ENCODE measurements at places on chromosomes 3 and 15. TPM values are rescaled to one million over a fixed set of nuclear protein-coding genes. Genes with fewer than 3 reads are reported as not detected.
A peak's percentile ranks its signal among the peaks of the same experiment; 100 is the strongest.

DNA sequence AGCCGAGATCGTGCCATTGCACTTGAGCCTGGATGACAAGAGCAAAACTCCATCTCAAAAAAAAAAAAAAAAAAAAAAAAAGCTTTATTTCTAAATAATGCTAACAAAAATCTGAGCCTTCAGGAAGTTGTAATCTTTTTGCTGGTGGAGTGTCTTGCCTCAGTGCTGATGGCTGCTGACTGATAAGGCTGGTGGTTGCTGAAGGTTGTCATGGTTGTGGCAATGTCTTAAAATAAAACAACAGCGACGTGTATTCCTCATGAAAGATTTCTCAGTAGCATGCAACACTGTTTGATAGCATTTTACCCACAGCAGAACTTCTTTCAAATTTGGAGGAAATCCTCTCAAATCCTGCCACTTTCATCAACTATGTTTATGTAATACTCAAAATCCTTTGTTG is 77.4 kb upstream of the PTPRG start:
- no peak overlapping the region for H3K27ac ChIP-seq
- no peak overlapping the region for H3K4me3 ChIP-seq
- no peaks in the 10 kb centered on the region for H3K36me3 ChIP-seq
- no peak for DNase-seq
- no peaks in the 10 kb centered on the region for H3K4me1 ChIP-seq
- no peaks in the 10 kb centered on the region for H3K27me3 ChIP-seq

DNA sequence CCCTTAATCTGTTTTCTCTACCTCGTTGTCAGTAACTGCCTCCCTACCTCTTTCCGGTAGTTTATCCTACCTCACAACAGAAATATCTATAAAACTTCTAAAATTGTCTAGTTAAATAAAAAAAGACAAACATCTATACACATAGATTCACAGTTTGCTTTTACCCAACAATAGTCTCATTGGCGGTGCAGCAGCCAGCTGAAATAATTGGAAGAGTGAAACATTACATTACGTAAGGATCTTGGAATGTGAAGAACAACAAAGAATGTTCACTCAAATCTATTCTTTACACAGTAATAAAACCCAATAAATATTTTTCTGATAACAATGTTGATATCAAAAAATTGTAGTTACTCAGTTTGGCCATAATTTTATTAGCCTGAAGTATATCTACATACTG is 115.5 kb upstream of the ARPP21 start:
- H3K27me3 ChIP-seq, result no peaks in the 10 kb centered on the region
- H3K4me3 ChIP-seq, result no peak overlapping the region
- H3K4me1 ChIP-seq, result no peaks in the 10 kb centered on the region
- H3K36me3 ChIP-seq, result no peaks in the 10 kb centered on the region
- H3K27ac ChIP-seq, result no peak overlapping the region

GRCh38 chr3:188667926-188668325 is 503.8 kb upstream of the TPRG1 start:
- H3K36me3 ChIP-seq, result no peaks in the 10 kb centered on the region
- H3K27me3 ChIP-seq, result no peaks in the 10 kb centered on the region
- no peak for DNase-seq

DNA sequence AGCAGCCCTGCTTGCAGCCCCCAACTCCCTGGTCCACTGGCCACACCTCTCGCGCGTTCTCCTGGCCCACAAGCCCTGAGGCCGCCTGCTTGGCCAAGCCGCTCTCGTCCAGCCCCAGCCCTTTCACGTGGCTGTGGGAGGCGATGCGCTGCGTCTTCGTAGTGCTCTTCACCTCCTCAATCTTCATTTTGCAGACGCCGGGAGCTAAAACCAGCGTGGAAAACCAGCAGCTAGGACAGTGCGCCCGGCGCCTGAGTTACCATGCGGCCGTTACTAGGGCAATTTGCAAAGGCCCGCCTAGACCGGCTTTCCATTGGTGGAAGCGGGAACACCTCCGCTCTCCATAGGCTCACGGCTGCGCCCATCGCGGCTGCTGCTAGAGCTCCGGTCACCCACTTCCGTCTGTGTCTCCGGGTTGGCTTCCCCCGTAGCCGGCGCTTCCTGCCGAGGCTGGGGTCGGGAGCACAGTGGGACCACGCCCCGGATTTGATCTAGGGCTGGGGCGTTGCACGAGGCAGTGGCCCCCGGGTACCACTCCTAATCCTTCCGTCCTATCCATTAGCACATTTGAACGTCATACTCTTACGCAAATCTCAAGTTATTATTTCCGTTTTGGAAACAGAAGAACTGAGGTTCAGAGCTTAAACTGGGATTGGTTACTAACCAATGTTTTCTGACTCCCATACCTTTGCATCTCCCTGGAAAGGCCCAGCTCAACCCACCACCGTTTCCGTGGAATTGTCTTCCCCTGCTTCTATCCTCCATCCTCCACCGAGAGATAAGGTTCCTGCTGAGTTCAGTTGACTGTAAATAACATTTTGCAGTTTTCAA is at the start of gene RUVBL1:
Gene RUVBL1 (minus strand): TSS at position 275 of the 831 bp plus-strand sequence. CDS start 88 bp downstream, at position 187.
- no peaks in the 10 kb centered on the region for H3K27me3 ChIP-seq
- H3K4me3 ChIP-seq, result peak within 1 kb of the TSS; percentile 100
- H3K27ac ChIP-seq, result peak within 1 kb of the TSS; percentile 98
- H3K36me3 ChIP-seq, result peaks cover 3% of the 10 kb centered on the region

DNA sequence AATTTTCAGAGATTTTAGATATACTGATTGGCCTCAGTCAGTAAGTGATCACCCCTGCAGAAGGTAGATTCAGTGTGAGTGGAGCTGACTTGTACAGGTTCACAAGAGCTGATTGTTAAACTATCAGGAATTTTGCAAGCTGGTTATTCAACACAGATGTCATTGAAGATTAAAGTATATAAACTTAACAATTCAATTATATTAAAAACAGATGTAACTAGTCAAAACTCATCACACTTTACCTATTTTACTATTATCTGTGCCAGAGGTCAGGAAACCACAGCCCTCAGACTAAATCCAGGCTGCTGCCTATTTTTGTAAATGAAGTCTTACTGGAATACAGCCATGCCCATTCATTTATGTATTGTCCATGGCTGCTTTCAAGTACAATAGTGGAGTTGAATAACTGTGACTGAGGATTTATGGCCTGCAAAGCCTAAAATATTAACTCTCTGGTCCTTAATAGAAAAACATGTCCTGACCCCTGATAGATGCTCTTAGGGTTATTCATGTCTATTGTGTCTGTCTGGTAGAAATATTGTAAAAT is 429.3 kb upstream of the PDZRN3 start:
- no peaks in the 10 kb centered on the region for H3K27me3 ChIP-seq
- H3K4me1 ChIP-seq, result no peaks in the 10 kb centered on the region
- H3K36me3 ChIP-seq, result no peaks in the 10 kb centered on the region
- H3K4me3 ChIP-seq, result no peak overlapping the region

GRCh38 chr3:97417-98258 is 98.9 kb upstream of the CHL1 start:
- DNase-seq, result no peak
- no peaks in the 10 kb centered on the region for H3K4me1 ChIP-seq
- H3K27ac ChIP-seq, result no peak overlapping the region
- H3K27me3 ChIP-seq, result peaks cover 10% of the 10 kb centered on the region
- no peaks in the 10 kb centered on the region for H3K36me3 ChIP-seq

- H3K4me3 ChIP-seq, result peak overlapping the region; percentile 32
- peak overlapping the region; percentile 76 for H3K27ac ChIP-seq
- H3K27me3 ChIP-seq, result no peaks in the 10 kb centered on the region
- peaks cover 3% of the 10 kb centered on the region for H3K36me3 ChIP-seq
- peaks cover 66% of the 10 kb centered on the region for H3K4me1 ChIP-seq
Observed at GRCh38 chr3:18810306-18810661, 338.0 kb upstream of the KCNH8 start.

DNA sequence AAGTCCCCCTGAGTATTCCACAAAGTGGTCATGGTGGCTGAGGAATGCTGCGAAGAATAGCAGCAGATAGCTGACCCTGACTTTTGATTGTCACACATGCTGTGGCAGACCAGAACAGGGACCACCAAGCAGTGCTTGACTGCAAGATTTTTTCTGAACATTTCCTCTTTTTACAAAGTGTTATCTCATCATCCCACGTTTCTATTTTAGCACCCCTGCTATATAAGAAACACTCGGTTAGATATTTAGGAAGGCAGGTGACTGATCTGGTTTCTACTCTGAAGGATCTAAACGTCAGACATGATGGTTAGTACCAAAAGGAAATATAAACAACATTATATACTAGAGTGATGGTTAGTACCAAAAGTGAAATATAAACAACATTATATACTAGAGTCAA is 9.1 kb downstream of the SLC25A26 start:
- H3K27ac ChIP-seq, result peak overlapping the region; percentile 67
- no peak overlapping the region for H3K4me3 ChIP-seq
- DNase-seq, result no peak

DNA sequence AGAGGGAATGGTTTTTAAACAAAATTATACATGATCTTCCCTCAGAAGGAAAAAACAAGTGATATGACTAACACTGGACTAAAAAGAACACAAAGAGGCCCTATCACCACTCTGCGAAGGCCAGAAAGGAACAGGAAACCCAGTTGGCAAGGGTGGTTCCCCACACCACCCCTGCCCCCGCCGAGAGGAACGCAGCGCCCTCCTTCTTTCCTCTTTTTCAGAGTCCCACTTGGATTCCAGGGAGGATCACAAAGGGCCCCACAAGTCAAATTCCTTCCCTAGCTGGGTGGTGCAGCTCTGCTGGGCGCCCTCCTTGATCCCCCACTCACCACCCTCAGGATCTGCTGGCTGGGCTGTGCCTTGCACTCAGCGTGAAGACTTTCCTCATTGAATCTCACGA is 29.8 kb downstream of the PLA1A start:
- DNase-seq, result peak; percentile 46
- no peaks in the 10 kb centered on the region for H3K36me3 ChIP-seq
- peak overlapping the region; percentile 62 for H3K27ac ChIP-seq
- H3K4me1 ChIP-seq, result peaks cover 49% of the 10 kb centered on the region
- H3K4me3 ChIP-seq, result peak overlapping the region; percentile 83

- peaks cover 15% of the 10 kb centered on the region for H3K36me3 ChIP-seq
- no peak overlapping the region for H3K27ac ChIP-seq
- H3K4me3 ChIP-seq, result no peak overlapping the region
- no peak for DNase-seq
- no peaks in the 10 kb centered on the region for H3K27me3 ChIP-seq
Observed at GRCh38 chr3:13818919-13819318, 61.0 kb downstream of the WNT7A start.

DNA sequence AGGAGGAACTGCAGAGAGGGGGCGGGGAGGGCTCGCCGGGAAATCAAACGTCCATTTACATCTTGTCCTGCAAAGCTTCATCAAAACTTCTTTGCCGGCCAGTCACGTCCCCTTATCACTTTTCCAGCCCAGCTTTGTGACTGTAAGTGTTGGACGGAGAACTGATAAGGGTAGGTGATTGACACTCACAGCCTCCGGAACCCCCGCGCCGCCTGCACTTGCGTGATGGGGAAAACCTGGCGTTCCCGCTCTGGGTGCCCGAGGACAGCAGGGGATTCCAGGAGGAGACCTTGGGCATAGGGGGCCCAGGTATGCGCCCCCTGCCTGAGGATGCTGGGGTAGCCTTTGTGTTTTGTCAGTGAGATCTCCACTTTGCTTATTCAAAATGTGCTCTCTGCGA is 72.8 kb upstream of the ANKRD34C start:
- H3K4me1 ChIP-seq, result no peaks in the 10 kb centered on the region
- no peak overlapping the region for H3K4me3 ChIP-seq
- no peak for DNase-seq
- H3K27me3 ChIP-seq, result peaks cover 54% of the 10 kb centered on the region
- no peaks in the 10 kb centered on the region for H3K36me3 ChIP-seq

GRCh38 chr3:38128303-38128655 is 8.6 kb downstream of the ACAA1 start:
- no peaks in the 10 kb centered on the region for H3K27me3 ChIP-seq
- no peaks in the 10 kb centered on the region for H3K36me3 ChIP-seq
- no peak overlapping the region for H3K4me3 ChIP-seq

- H3K4me3 ChIP-seq, result peak overlapping the region; percentile 99
- H3K27me3 ChIP-seq, result no peaks in the 10 kb centered on the region
- H3K27ac ChIP-seq, result no peak overlapping the region
- peaks cover 55% of the 10 kb centered on the region for H3K4me1 ChIP-seq
- H3K36me3 ChIP-seq, result peaks cover 13% of the 10 kb centered on the region
Observed at GRCh38 chr3:52196977-52197376, 983 bp upstream of the ALAS1 start.

DNA sequence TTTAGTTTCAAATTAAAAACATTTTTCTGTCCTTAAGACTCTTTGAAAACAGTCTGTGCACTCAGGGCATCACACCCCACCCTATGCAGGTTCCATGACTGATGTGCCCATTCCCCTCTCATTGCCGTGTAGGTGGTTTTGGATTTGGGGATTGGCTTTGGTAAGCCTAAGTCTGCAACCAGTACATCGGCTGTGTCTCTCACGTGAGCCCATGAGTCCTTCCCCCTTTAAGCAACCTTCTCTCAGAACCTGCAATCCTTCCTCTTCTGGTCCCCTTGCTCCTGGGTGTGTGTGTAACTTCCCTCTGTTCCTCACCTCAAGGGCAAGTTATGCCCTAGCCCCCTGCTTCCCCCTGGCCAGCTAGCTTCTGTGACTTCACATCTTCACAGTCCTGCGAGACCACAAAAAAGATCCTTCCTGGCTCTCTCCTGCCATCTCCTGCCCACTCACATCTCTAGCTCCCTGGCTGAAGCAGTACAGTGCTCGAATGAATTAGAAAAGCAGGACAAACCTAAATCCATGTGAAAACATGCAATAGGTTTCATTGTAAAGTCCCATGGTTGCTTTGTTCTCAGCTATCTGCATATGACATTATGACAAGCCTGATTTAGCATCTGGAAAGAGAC is 126.7 kb downstream of the UACA start:
- H3K27me3 ChIP-seq, result peaks cover 39% of the 10 kb centered on the region
- no peak overlapping the region for H3K4me3 ChIP-seq
- H3K4me1 ChIP-seq, result peaks cover 21% of the 10 kb centered on the region
- H3K27ac ChIP-seq, result no peak overlapping the region
- no peak for DNase-seq
- no peaks in the 10 kb centered on the region for H3K36me3 ChIP-seq

DNA sequence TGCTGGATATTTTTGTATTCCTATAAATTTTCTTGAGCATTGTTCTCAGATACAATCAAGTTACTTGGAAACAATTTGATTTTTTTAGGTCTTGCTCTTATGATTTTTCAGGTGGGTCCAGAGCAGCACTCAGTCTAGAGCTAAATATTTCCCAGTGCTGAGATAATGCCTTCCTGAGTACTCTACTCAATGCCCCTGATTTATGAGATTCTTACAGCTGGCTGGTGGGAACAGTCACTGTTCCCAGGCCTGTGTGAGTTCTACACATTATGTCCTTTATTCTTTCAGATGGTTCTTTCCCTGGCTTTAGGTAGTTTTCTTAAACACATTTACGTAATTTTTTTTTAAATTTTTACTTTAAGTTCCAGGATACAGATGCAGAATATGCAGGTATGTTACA is 51.0 kb upstream of the EIF5A2 start:
- no peaks in the 10 kb centered on the region for H3K36me3 ChIP-seq
- peaks cover 15% of the 10 kb centered on the region for H3K27me3 ChIP-seq
- DNase-seq, result no peak
- no peaks in the 10 kb centered on the region for H3K4me1 ChIP-seq
- H3K4me3 ChIP-seq, result no peak overlapping the region

Gene LRRIQ4
- total RNA-seq, result not detected

Gene HIGD1A
- 63.8 TPM for total RNA-seq

Gene C2CD4A
- 1.8 TPM for total RNA-seq

Gene LTK
- 1.7 TPM for total RNA-seq

Gene GOLGA8T
- total RNA-seq, result not detected

Gene FSIP1
- 0.60 TPM for total RNA-seq

Gene TMEM39A
- total RNA-seq, result 67.4 TPM

Gene LTF
- not detected for total RNA-seq

Gene SLC2A2
- not detected for total RNA-seq

Gene SNTN
- total RNA-seq, result not detected

Gene AMOTL2
- not detected for total RNA-seq

Gene KCNMB2
- not detected for total RNA-seq

Gene SMCO1
- not detected for total RNA-seq

Gene PROK2
- total RNA-seq, result 0.16 TPM

Gene THAP10
- total RNA-seq, result 0.74 TPM

Data from activated T-cell treated with anti-CD3 and anti-CD28 coated beads, Interleukin-2, amount 50 U/mL, for 72 hours (primary cell).